ENCODE measurements at places on chromosomes 2 and 18.

DNA sequence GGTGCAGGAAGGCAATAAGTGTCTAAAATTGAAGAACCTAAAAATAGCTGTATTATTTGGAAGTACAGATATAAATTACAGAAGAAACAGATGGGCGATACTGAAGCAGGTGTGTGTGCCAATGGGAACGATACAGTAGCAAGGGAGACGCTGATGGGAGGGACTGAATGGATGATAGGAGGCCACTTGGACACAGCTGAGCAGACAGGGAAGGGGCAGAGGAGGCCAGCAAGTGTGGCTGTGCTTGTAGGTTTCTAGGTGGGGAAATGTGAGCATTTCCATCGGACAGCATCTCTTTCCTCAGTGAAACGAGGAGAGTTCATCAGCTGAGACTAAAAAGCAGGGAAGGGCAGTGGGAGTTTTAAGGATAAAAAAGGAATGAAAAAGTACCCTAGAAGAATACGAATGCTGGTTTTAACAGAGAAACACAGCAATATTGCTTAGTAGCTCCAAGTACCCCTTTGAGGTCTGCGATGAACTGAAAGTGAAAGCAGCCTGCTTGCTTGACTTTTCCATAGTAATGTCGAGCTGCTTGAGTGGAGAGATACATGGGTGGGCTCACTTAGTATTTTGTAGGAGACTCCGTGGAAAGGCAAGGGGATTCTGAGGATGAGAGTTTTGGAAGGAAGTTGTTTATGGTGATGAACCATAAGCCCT, 91.7 kb upstream of the EPC2 start:
- DNase-seq = peak; percentile 59

DNA sequence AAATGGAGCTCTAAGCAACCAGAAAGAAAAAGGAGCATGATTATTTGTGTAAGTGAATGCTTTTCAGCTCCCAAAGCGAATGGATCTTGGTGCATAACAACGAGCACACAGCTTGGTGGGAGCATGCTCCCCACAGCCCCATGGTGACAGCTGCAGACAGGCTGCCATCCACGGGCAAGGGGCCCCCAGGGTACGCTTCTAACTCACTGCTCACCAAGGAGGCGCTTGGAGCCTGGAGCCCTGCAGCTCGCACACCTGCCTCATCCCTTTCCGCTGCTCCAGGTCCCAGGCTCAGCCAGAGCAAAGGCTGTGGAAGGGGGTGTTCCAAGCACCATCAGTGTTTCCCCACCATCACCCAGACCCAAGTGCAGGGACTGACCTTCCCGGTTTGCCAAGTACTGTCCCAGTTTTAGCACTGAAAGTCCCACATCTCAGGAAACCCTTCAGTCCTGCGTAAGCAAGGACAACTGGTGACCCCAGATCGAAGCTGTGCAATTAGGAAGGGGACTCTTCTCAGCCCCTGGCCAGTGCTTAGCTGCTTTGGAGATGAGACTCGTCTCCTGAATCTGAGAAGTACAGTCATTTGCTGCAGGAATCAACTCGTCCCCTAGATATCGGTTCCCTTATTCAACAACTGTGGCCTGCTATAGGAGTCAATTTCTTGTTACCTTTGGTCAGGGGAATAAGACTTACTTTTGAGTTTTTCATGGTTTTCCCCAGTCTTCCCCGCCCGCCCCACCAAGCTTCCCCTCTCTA, 50.0 kb upstream of the ATG16L1 start:
- DNase-seq = no peak

DNA sequence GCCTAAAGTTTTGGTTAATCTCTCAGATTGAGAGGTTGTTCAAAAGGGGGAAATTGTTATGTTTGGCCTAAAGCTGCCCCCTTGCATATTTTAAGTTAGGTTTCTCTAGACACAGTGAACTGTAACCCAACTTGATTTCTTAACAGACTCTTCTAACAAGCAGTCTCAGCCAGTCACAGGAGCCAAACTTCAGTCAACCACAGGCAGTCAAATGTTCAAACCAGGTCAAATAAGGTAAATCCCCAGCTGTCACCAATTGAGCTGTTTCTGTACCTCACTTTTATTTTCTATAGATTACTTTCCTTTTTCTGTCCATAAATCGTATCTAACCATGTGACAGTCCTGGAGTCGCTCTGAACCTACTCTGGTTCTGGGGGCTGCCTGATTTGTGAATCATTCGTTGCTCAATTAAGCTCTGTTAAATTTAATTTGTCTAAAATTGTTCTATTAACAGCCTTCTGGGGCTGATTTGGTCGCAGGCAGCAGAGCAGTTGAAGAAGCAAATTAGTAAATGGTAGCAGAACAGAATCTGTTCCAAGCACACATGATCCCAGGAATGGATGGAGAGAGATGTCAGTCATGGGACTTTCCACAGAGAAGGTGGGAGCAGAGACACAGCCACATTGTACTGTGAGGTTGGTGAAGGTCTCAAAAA, 16.4 kb upstream of the NFU1 start:
- no peak for DNase-seq

- DNase-seq = no peak
Observed at GRCh38 chr2:63853527-63854310, 12.0 kb downstream of the UGP2 start.

DNA sequence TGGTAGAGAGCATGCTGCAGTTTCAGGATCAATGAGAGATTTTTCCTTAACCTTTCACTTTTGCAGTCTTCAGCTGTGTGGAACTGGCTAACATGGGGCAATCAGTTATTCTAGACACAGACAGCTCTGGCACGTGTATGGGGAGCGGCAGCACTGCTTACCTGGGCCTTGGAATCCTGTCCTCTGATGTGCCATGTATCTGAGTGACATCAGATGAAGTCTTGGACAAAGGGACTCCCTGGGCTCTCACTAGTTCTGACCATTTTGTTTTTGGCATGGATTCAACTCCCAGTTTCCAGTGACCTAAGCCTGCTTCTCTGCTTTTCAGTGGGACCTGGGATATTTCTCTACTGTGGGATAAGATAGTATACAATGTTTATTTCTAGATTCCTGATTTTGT, 54.3 kb downstream of the RNF144A start:
- DNase-seq = no peak
